ENCODE measurements at places on chromosomes 1 and 21. TPM values are rescaled to one million over a fixed set of nuclear protein-coding genes. Genes with fewer than 3 reads are reported as not detected.
A peak's percentile ranks its signal among the peaks of the same experiment; 100 is the strongest.

- DNase-seq, result no peak
Observed at GRCh38 chr1:222754366-222755139, 17.6 kb downstream of the FAM177B start.

Gene MLLT11
- total RNA-seq, result 2.3 TPM

Gene CNKSR1
- total RNA-seq, result 4.3 TPM

DNA sequence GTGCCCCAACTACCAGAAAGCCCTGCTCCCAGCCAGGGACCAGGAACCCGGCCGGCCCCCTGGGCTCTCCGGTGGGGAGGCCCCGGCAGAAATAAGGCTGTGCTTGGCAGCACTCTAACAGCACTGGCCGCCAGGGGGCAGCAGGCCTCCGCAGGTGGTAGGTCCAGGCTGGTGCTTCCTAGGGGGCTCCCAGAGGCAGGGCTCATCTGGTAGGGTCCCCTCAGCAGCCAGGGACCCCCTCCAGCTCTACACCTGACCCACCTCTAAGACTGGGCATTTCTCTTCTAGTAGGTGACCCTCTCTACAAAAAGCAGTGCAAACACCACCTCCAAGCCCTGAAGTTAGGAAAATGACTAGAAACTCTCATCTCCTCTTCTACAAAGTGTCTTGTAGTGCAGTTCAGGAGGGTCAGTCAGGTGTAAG is 85.6 kb downstream of the STUM start:
- peak; percentile 84 for DNase-seq
